ENCODE measurements at places on chromosomes 16 and 17.
A peak's percentile ranks its signal among the peaks of the same experiment; 100 is the strongest.

DNA sequence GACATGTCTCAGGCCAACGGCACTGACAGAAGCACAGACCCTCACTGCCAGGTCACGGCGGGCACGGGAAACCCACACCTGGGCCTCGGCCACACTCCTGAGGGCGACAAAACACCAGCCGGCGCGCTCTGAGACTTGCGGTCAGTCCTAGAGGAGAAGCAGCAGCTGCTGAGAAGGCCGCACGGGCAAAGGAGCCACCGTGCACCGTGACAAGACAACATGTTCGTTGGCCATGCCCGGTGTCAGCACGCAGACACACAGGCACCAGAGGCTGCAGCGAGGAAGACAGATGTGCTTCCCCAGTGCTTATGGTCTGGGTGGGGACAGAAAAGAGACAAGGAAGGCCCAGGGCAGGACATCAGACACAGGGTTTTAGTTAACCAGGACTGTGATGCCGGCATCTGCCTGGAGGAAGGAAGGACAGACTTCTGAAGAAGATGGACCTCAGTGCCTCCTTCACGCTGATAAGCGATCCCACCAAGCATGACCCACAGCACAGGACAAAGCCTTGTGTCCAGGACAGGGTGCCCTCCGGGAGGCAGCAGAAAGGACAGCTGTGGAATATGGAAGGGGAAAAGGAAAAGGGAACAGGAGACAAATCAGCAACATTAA, 84.0 kb downstream of the ANKRD11 start:
- no peak overlapping the region for H3K4me3 ChIP-seq
- H3K27me3 ChIP-seq = no peaks in the 10 kb centered on the region
- no peaks in the 10 kb centered on the region for H3K36me3 ChIP-seq
- DNase-seq = no peak

DNA sequence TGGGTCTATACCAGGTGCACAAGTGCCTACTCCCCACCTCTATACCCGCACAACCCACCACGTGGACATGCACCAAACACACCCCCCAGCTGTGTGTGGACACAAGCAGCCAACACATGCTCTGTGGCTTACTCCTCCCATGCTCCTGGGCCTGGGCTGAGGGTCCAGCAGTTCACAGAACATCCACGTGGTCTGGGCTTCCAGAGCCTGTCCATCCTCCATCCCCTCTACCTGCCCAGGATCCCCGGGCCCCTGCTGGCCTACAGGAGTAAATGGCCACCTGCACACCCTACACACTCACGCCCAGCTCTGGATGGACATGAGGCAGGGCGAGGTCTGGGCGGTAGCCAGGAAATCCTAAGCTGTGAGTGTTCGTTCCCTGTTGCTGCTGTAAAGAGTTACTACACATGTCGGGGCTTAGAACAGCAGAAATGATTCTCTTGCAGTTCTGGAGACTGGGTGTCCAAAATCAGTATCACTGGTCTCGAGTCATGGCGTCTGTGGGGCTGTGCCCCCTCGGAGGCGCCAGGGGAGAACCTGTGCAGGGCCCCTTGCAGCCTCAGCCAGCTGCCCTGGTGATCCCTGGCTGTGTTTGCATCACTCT, 15.0 kb upstream of the RAI1 start:
- no peak for DNase-seq
- H3K36me3 ChIP-seq = no peaks in the 10 kb centered on the region
- peaks cover 3% of the 10 kb centered on the region for H3K4me1 ChIP-seq
- H3K4me3 ChIP-seq = no peak overlapping the region
- no peaks in the 10 kb centered on the region for H3K27me3 ChIP-seq
- H3K27ac ChIP-seq = no peak overlapping the region

DNA sequence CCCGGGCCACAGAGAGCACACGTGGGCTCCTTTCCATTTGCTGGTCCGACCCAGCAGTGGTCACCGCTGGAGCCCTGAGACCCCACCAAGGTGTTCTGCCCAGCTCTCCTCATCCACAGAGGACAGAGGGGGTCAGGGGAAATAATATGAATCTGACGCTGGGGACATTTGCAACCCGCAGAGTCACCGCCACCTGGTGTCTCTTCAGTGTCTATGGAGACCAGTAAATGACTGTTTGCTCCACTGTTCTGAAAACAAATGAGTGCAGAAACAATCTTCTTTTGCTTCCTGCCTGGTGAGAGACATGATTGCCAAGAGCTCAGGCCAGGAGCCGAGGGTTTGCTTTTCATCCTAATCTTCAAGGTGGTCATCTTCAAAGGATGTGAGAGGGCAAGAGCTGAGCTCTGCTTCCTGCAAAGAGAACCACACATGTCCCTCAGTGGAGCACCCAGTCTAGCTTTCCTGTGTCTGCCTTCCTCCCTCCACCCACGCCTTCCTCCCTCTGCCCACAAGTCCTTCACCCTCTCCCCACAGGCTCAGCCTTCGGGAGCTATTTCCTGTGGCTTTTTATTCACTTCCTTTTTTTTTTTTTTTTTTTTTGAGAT, 14.7 kb upstream of the KLHDC4 start:
- no peaks in the 10 kb centered on the region for H3K4me1 ChIP-seq
- no peaks in the 10 kb centered on the region for H3K27me3 ChIP-seq
- no peak overlapping the region for H3K4me3 ChIP-seq
- H3K27ac ChIP-seq = no peak overlapping the region
- H3K36me3 ChIP-seq = no peaks in the 10 kb centered on the region

DNA sequence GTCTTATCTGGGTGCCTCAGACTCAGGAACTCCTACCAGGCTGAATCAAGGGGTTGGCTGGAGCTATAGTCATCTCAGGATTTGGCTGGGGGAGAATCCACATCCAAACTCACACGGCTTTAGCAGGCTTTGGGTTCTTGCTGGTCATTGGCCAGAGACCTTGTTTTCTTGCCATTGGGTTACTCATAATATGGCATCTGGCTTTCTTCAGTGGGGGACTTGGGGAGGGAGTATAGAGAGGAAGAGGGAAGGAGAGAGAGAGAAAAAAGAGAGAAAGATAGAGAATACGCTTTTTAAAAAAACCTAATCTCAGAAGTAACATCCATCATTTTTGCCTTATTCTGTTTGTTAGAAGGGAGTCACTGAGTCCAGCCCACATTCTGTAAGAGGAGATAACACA, 191.5 kb upstream of the SHISA6 start:
- H3K36me3 ChIP-seq = no peaks in the 10 kb centered on the region
- no peak overlapping the region for H3K4me3 ChIP-seq
- H3K27ac ChIP-seq = no peak overlapping the region
- H3K4me1 ChIP-seq = no peaks in the 10 kb centered on the region

- H3K4me1 ChIP-seq = no peaks in the 10 kb centered on the region
- DNase-seq = no peak
- H3K27me3 ChIP-seq = no peaks in the 10 kb centered on the region
- no peak overlapping the region for H3K27ac ChIP-seq
Observed at GRCh38 chr16:1762879-1763520, 8.3 kb downstream of the NME3 start.

DNA sequence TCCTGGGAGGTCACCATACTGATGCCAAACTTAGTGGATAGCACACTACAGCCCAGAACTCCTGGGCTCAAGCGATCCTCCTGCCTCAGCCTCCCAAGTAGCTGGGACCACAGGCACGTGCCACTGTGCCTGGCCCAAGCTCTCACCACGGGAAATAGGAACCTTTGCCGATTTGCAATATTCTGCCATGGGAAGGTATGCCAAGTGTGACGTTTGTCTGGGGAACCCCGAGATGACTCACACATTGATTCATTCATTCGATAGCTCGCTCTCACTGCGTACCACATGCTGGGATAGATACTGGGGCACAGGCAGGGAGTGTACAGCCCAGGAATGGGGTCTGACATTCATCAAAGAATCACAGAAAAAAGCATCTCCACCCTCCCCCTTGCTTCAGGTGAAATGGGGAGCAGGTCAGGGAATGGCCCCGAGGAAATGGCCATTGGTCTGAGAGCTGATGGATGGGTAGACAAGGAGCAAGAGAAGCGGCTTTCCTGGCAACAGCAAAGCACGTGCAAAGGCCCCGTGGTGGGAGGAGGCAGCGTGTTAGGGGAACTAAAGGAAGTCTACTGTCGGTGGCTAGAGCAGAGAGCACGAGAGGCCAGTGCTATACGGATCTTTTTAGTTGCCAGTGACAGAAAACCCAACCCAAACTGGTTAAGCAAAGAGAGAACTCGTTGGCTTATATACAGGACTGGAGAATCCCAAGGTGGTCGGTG, 44.1 kb downstream of the DNAH17 start:
- no peaks in the 10 kb centered on the region for H3K4me1 ChIP-seq
- no peak overlapping the region for H3K27ac ChIP-seq
- DNase-seq = no peak
- no peaks in the 10 kb centered on the region for H3K27me3 ChIP-seq
- H3K4me3 ChIP-seq = no peak overlapping the region
- H3K36me3 ChIP-seq = no peaks in the 10 kb centered on the region

- no peak overlapping the region for H3K27ac ChIP-seq
- no peak for DNase-seq
- no peaks in the 10 kb centered on the region for H3K36me3 ChIP-seq
- H3K27me3 ChIP-seq = no peaks in the 10 kb centered on the region
Observed at GRCh38 chr16:64272028-64272427, 849.8 kb downstream of the CDH11 start.

GRCh38 chr16:58842156-58842555, 108.0 kb upstream of the GOT2 start:
- no peaks in the 10 kb centered on the region for H3K36me3 ChIP-seq
- H3K4me3 ChIP-seq = no peak overlapping the region
- no peak overlapping the region for H3K27ac ChIP-seq
- no peak for DNase-seq
- no peaks in the 10 kb centered on the region for H3K4me1 ChIP-seq

GRCh38 chr17:81481073-81481799, 31.4 kb downstream of the ACTG1 start:
- peak; percentile 88 for DNase-seq
- peaks cover 31% of the 10 kb centered on the region for H3K4me1 ChIP-seq
- H3K4me3 ChIP-seq = peak overlapping the region; percentile 17
- H3K36me3 ChIP-seq = no peaks in the 10 kb centered on the region
- H3K27me3 ChIP-seq = no peaks in the 10 kb centered on the region
